ENCODE measurements at places on chromosomes 13 and 19.

DNA sequence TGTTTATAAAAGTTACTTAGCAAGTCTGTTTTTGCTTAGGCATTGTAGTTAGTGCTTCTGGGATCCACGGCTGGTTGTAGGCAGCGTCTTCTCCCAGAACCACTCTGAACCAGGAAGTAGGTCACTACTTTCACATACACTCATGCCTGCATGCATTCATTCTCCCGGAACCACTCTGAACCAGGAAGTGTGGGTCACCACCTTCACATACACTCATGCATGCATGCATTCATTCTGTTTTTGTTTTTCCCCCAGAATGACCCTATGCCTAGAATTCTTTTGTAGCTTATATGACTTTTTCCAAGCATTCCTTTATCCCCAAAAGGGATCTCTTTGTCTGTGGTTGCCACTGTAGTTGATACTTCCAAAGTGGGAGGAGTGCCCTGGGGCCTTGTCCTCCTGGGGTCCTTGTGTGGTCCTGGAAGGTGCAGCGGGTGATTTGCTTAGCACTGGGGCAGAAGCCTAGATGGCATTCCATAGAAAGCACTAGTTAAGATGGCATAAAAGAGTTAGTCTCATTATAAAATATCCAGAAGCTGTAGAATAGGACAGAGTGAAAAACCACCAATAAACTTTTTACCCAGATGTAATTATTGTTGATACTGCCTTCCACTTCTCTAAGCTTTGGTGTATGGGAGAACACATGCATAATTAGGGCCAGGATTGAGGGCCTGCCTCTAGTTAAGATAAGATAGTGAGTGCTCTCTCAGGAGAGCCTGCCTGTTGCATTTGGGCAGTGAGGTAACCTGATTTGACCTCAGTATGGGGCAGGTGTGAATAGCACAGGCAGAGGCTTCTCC lies 68.6 kb upstream of the TEX29 start:
- DNase-seq = no peak

- DNase-seq = no peak
These were observed 49.9 kb downstream of the UGGT2 start for GRCh38 chr13:96003304-96003703.

DNA sequence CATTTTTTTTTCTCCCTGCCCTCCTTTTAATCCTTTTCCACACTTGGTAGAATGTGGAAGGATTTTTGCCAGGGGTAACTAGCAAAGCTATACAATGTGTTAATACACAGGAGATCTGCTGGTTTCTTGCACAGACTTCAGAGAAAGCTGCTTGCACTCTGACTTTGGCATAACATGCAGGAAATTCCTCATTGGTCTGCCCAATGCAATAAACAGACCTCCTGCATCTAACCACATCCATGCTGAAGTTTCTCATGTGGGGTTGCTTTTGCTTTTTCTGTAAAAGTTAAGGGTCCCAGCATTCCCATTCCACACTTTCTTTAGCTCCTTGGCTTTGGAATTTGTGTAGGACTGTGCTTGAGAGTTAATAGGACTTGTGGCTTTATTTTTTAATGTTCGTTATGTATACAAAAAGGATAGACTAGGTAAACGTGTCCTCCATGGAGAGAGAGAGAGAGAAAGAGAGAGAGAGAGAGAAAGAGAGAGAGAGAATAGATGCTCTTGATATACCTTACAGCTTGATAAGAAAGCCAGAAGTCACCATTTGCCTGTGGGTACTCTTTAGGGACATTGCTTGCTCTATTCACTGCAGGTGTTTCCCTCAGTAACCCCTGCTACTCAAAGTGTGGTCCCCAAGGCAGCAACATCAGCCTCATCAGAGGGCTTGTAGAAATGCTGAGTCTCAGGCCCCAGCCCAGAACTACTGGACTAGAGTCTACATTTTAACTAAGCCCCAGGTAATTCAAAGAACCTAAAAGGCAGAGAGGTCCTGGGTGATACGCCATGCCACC lies 170.5 kb downstream of the SHISA2 start:
- DNase-seq = no peak

DNA sequence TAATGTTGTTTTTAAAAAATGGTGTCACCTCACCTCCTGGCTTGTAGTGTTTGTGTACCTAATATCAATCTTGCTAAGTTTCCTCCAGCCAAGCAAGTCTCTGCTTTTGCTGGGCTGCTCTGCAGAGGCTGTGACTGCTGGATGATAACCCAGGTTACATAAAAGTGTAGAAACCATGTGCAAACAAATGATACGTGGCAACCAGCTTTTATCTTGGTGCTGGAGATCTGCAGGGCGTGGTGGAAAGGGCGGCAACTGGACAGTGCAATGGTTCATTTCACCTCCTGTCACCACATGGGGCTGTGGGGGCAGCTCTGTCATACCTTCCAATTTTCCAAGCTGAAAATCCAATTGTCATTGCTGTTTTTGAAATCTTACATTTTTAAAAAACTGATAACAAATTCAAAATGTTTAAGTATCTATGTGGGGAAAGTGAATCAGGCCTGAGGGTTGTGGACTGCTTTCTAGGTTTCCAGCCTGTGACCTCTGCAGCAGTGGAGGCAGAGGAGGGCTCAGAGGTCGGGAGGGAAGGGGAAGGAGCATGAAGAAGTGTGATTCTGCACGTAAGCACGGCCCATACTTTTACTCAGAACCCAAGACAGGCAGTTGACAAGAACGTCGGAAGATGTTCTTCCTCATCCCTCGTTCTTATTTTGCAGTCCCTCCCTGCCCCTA lies 9.7 kb downstream of the GPR42 start:
- DNase-seq = peak; percentile 44

- peak; percentile 70 for DNase-seq
These were observed 2.2 kb upstream of the CEACAM6 start for GRCh38 chr19:41753159-41753558.

GRCh38 chr13:38045278-38046048 lies 175.9 kb upstream of the TRPC4 start:
- no peak for DNase-seq

DNA sequence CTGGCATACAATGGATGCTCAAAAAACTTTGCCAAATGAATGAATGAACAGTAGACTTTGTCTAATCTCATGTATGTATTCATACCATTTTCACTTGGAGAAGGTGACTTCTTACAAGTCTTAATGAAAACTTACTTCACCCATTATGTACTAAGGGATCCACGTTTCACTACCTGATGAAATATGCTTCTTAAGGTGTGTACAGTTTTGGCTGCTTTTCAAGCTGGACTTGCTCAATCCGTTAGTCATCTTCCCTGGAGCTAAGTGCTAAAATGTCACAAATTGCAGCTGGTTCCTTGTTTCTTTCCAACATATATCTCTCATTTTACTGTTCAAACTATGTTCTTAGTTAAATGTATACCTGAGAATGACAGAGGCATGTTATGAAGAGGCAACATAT lies 4.2 kb upstream of the CCNA1 start:
- DNase-seq = no peak

- no peak for DNase-seq
These were observed 10.6 kb downstream of the CAPN12 start for GRCh38 chr19:38733493-38734175.

DNA sequence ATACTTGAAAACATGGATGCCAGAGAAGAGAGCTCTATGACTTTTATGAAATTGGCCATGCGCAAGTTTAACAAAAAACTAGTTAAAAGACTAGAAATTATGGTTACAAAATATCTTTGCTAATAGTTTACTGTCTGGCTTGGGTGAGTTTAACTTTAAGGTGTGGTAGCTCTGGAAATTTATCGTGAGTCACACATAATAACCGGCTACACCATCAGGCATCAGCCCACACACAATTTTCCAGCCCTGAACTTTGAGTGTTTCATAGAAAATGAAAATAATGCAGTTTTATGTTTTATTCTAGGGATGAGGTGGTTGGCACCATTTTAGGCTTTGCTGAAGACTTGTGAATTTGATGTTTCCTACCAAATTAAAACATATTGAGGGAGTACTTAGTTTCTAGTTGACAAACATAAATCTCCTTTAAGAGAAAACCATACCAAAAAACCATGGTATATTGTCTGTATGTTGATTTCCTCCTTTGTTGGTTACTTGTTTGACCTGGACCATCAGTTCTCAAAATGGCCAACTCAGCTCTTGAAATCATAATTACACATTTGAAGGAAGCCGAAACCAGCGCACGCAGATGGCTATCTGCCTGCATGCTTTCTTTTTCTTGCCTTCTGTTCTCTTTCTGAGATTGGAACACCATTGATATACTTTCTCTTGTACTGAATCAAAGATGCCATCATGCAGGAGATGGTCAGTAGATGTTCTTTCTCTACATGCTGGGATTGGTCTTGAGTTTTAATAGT lies 125.1 kb downstream of the AKAP11 start:
- DNase-seq = no peak

- no peak for DNase-seq
These were observed at the start of gene ARRDC5 for GRCh38 chr19:4902796-4903195. TSS of gene ARRDC5 (minus strand) at chr19:4902896. CDS start at chr19:4902825, 71 bp downstream.

GRCh38 chr19:10152100-10152499 lies 32.4 kb upstream of the EIF3G start:
- DNase-seq = no peak

- DNase-seq = no peak
These were observed 74.5 kb upstream of the ANKRD10 start for GRCh38 chr13:110989331-110989730.

GRCh38 chr13:22893777-22894176 lies 287.0 kb upstream of the SGCG start:
- no peak for DNase-seq

DNA sequence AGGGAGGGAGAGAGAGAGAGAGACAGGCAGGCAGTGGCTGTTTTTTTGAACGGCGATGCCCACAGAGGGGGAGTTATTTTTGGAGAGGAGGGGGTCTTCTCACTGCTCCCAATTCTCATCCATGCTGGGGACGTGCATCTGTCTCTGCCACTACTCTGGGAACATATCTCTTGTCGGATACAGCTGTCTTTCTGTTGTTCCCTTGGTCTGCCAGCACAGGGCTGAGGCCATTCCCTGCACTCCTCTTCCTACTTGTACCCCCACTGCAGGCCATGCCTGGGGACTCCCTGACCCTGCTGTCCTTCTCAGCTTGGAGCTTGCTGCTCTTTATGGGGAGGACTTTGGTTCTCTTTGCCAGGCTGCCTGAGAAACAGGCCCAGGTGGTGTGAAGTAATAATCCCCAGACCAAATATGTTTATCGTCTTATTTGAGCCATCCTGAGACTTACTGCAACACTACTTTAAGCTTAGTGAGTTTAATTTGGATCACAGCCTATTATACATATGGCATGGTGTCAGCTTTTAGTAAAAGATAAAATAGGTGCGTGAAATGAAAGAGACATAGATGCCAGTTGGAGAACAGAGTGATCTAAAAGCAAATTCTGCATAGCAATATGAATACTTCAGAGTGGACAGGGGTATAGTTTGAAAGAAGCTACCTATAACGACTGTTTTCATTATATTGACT lies 19.1 kb downstream of the LRCH1 start:
- no peak for DNase-seq

GRCh38 chr13:90108547-90108946 lies 1238.9 kb upstream of the MIR17HG start:
- DNase-seq = no peak

DNA sequence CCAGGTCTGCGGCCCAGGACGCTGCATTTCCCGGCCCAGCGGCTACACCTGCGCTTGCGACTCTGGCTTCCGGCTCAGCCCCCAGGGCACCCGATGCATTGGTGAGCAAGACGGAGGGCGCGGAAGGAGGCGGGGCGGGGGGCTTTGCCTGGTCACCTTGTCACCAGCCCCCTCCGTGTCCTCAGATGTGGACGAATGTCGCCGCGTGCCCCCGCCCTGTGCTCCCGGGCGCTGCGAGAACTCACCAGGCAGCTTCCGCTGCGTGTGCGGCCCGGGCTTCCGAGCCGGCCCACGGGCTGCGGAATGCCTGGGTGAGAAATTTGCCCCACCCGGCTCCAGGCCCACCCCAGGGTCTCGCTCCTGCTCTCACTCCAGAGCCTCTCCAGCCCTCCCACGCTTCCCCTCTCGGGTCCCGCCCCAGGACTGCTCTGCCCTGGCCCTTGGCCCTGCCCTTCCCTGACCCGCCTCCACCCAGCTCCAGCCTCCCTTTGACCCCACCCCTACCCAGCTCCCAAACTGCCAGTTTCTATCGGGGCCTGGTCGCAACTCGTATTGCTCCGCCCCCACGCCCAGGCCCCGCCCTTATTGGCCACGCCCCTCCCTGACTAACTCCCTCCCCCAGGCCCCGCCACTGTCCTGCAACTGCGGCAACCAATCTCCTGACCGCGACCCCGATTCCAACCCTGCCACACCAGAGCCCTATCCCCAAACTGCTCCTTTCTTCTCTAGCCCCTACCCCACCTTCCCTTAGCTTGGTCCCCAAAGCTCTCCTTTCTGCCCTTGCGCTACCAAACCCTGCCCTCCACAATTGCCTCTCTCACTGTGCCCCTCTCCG lies 8.6 kb downstream of the LTBP4 start:
- peak; percentile 94 for DNase-seq

- DNase-seq = no peak
These were observed 2.9 kb upstream of the PPP6R1 start for GRCh38 chr19:55261671-55262126.
